ENCODE measurements at places on chromosomes 16 and 17.
A peak's percentile ranks its signal among the peaks of the same experiment; 100 is the strongest.

- no peak for DNase-seq
Measured at GRCh38 chr17:40104594-40105486, 4.5 kb upstream of the NR1D1 start.

GRCh38 chr17:49696233-49696761, 11.5 kb downstream of the SLC35B1 start:
- no peak for DNase-seq

GRCh38 chr16:49520492-49521038, 147.0 kb downstream of the C16orf78 start:
- no peak for DNase-seq

DNA sequence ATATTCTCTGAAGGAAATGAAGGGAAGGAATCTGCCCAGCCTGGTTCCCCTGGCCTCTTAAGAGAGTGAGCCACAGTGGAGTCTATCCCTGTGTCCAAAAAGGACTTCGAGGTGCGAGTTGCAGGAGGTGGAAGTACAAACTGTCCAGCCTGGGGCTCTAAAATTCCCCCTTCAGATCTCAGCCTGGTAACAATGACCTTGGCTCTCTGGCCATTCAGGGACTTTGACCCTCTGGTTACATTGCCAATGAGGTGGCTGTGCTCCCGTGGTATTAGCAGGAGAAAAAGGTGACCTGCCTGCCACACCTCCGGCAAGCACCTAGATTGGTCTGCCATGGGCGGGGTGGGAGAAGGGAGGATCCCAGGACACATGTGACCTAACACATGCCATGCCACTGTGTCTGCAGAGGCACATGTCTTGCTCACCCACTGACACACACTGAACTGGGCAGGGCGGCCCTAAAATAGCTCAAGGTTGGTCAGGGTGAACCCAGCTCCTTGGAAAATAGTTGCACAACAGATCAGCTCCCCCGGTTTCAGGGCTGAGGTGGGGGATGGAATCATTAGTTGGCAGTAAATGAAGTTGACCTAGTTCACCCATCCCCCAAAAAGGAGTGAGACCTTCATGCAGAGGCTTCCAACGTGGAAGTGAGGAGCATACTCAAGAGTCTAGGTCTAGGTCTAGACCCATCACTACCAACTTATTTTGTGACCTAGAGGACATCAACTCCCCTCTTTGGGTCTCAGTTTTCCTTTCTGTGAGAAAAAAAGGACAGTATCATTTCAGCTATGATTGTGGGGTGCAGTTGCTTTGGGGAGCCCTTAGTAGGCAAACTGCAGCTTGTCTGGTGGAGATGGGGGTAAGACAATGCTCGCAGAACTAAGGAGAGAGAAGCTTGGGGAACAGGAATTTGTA, 2.2 kb downstream of the NR1D1 start:
- no peak for DNase-seq

GRCh38 chr17:68564415-68565111, 36.6 kb downstream of the FAM20A start:
- no peak for DNase-seq

- peak; percentile 57 for DNase-seq
Measured at GRCh38 chr17:48610282-48611211, at the start of gene HOXB7. TSS of gene HOXB7 (minus strand) at chr17:48611017. CDS start at chr17:48610918, 99 bp downstream.

DNA sequence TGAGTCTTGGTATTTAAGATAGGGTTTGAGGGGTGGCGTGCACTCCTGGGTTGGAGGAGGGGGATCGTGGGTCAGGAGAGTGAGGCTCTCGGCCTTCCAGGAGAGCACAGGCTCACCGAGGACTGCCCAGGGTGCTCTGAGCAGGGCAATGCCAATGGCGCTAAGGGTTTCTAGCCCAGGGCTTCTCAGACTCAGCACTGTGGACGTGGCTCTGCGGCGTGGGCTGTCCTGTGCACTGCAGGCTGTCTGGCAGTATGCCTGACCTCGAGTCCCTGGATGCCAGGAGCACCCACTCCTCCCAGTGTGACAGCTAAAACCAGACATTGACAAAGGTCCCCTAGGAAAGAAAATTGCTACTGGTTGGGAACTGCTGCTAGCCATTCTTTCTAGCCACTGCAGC, 37.2 kb upstream of the ENDOV start:
- no peak for DNase-seq

DNA sequence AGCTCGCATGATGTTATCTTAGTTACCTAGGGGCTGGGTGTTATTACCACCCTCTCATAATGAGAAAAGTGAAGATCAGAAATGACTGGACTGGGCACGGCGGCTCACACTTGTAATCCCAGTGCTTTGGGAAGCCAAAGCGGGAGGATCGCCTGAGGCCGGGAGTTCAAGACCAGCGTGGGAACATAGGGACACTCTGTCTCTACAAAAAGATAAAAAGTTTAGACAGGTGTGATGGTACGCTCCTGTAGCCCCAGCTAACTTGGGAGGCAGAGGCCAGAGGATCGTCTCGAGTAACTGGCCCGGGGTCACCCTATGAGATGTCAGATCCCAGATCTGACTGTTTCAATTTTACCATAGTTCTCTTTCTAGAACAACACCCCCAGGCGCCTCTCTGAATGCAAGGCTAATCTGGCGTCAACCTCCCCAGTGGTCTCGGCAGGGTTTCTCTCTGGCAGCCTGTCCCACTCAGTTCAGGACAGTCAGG, 1.9 kb upstream of the CCDC102A start:
- no peak for DNase-seq
